ENCODE measurements at places on chromosomes 7 and 10.

DNA sequence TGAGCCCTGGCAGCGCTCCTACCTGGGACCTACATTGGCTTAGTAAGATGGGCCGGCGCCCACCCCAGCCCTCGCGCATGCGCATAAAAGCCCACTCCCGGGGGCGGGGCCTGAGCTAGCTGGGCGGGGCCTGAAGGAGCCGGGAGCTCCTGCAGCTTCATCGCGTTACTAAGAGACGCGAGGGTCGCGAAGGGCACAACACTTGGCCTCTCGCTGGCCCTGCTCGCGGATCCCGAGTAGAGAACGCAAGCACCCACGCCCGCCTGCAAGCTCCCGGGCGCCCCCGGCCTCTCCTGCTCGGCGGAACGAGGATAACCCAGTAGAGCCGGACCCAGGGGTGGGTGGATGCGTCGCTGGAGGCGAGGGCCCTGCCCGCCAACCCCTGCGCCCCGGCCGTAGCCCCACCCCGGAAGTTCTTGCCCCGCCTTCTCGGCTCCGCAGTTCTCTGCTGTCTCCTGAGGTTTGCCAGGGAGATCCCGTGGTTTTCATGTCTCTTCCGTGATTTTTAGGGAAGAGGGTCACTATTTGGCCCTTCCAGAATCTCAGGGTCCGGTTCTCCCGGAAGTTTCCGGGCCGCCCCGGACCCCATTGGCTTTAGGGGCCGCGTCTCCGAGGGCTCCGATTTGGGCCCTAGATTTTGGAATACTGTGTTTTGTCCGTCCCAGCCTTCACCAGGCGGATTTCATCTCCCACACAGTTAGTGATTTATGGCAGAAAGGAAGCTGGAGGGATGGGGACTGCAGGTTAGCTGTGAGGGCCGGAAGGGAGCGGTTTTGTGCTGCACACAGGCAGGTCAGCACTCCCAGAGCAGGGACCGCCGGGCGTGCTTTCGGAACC lies at the start of gene MEIG1:
Gene MEIG1, plus strand, starts transcription at position 168 of the 837 bp plus-strand sequence. CDS start 7,081 bp downstream, outside the sequence.
- peak; percentile 91 for DNase-seq

DNA sequence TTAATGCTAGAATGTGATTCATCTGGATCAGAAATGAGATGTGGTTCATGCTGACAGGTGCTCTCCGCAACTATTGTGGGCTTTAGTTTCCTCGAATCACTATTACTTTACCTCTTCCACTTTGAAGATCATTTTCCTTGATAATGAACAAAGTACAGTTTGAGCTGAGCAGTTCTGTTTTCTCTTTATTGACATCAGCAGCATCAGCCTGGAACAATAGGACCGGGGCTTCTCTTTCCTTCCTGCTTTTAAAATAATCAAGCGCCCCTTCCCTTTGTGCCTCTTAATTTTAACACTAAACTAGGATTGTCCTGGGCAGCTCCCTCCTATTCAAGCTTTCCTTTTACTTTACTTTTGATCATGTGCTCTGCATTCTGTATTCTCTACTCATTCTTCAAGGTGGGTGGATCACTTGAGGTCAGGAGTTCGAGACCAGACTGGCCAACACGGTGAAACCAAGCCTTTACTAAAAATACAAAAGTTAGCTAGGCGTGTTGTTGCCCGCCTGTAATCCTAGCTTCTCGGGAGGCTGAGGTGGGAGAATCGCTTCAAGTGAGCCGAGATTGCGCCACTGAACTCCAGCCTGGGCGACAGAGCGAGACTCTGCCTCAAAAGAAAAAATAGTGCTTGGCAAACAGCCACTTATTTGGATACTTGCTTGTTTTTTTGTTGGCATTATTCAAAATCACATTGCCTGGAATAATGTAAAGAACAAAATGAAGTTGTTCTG lies 67.0 kb upstream of the RHEB start:
- DNase-seq: no peak

DNA sequence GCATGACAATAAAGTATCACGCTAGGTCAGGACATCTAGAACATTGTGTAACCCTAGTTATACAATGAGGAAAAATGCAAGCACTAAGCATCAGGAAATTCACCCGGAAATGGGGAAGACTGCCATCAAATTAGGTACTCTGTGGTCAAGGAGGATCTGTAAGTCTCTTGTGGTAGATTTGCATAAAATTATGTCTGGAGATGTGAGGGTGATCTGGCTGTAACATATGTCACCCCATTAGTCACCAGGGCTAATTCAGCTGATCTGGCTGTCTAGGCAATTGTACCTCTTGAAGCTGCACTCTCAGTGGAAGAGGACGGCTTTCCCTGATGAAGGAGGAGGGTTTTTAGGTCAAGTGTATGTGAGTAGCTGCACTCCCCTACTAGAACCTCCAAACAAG lies 14.8 kb downstream of the AKR1D1 start:
- no peak for DNase-seq

DNA sequence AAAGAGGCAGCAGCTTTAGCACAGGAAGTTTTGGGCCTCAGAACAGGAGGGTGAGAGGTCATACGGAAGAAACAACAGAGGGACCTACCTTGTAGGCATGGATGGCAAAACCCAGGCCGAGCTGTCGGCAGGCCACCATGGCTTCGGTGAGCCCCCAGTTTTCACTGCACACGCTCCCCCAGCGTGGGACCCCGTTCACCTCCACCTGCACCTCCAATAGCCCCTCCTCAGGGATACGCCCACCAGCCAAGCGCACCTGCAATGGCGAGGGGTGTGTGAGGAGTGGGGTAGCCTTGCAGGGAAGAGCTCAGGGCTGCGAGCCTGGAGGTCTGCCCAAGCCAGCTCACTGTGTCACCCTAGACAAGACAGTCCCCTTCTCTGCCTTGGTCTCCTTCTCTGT lies 11.3 kb downstream of the LOXL4 start:
- DNase-seq: no peak

Data from ACHN (cell line).